ENCODE measurements at places on chromosomes 13 and 19.

DNA sequence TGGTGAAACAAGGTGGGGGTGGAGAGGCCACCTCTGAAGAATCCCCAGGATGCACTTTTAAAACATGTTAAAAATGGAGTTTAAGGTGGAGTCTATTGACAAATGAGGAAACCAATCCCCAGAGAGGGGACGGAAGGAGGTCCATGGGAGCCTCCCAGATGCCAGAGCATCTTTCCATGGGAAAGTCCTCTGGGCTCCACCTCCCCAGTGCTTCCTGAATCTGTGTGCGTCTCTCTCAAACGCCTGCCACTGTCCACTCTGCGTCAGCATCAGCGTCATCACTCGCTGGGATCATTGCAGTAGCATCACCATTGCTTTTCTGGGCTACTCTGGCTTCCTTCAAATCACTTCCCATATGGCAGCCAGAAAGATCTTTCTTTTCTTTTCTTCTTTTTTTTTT, 6.2 kb downstream of the GPR4 start:
- DNase-seq, result no peak

DNA sequence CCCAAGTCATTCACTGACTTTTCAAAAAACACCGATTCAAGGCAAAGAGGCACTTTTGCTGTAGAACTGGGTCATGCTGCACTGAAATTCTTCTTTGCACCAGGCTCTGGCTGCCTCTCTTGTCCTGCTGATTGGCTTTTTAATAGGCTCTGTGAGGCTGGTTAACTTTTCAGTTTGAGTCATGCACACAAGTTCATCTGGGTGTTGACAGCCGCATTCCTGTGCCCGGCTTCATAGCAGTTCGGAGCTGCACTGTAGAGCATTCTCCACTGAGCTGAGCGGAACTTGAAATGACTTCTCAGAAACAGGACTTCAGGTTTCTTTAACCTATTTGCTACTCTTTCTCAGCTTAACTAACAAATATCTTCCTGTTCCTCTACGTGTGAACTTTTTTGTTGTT, 978.3 kb downstream of the UQCRFS1 start:
- no peak for DNase-seq

GRCh38 chr19:47779524-47780214, 1.2 kb downstream of the SELENOW start:
- DNase-seq, result peak; percentile 27

GRCh38 chr13:33771296-33771695, 46.7 kb upstream of the RFC3 start:
- no peak for DNase-seq

- no peak for DNase-seq
Observed at GRCh38 chr13:38606699-38607535, 80.0 kb upstream of the FREM2 start.

GRCh38 chr13:66845393-66845792, 384.7 kb downstream of the PCDH9 start:
- DNase-seq, result no peak

GRCh38 chr19:15313649-15314279, 18.6 kb downstream of the BRD4 start:
- DNase-seq, result no peak

DNA sequence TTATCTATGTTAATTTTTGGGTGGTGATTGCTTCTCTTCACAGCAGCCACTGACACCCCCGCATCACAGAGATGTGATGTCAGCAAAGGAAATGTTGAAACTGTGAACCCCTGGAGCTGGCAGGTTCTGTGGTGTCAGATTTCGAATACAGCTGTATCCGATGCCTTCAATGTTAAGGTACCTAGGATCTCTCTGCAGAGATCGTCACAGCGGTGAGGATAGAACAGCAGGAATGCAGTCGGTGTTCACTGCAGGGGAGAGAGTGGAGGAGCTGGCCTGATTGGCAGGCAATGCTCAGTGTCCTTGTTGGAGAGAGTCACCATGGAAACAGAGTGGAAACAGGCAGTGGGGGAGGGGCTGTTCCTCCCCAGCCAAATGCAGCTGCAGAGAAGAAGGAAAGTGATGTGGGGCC, 79.5 kb upstream of the ZNF835 start:
- peak; percentile 78 for DNase-seq
